ENCODE measurements at places on chromosomes 4 and X.
A peak's percentile ranks its signal among the peaks of the same experiment; 100 is the strongest.

- peak; percentile 30 for DNase-seq
Measured at GRCh38 chrX:136200466-136200865, 50.7 kb downstream of the MAP7D3 start.

GRCh38 chr4:113811359-113811758 is 49.8 kb upstream of the CAMK2D start:
- DNase-seq, result no peak

DNA sequence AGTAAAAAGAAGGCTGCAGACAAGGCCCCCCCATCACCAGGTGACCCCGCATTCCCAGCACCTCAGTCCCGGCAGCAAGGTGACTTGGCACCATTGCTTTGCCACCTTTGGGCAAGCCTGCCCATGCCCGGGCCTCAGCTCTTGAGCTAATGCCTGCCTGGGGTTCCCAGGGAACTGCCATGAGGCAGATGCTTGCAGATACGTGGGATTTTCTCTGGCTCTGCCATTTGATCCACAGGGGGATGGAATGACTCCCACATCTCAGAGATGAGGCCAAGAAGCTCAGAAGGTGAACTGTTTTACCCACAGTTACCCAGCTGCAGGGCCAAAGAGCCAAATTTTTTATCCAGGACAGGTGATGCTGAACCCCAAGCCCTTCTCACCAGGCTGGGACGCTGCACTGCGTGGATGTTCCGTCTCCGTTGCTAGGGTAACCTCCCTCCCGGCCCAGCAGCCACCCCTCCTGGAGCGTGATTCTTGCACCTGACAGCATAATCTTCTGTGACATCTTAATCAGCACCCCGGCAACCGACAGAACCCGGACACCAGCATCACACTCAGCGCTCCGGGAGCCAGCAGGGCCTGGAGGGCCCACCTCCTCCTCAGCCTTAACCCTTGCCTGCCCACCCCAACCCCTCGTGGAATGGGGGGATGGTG is 15.7 kb upstream of the MSX1 start:
- no peak for DNase-seq

- DNase-seq, result no peak
Measured at GRCh38 chrX:1564750-1565683, 26.4 kb upstream of the AKAP17A start.

DNA sequence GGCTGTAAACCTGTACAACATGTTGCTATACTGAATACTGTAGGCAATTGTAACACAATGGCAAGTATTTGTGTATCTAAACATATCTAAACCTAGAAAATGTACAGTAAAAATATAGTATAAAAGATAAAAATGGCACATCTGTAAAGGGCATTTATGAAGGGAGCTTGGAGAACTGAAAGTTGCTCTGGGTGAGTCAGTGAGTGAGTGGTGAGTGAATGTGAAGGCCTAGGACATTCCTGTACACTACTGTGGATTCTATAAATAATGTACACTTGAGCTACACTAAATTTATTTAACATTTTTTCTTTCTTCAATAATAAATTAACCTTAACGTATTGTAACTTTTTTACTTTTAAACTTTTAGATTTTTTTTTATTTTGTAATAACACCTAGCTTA is 5.0 kb upstream of the SHROOM4 start:
- no peak for DNase-seq

DNA sequence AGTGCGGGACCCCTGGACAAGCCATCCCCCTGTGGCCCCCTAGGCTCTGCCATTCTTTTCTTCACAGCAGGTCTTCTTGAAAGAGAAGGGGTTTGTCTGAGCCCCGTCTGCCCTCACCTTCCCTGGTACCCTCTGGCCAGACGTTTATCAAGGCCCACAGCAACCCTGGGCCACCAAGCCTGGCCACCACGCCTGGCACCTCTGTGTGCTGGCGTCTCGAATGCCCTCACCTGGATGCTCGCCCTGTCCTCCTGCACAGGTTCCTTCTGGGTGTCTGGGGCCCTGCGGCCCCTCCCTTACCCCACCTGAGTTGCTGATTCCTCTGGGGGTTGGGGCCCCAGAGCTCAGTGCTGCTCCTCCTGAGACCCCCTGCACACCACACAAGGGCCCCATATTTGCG is 25.1 kb downstream of the ADRA2C start:
- DNase-seq, result no peak

DNA sequence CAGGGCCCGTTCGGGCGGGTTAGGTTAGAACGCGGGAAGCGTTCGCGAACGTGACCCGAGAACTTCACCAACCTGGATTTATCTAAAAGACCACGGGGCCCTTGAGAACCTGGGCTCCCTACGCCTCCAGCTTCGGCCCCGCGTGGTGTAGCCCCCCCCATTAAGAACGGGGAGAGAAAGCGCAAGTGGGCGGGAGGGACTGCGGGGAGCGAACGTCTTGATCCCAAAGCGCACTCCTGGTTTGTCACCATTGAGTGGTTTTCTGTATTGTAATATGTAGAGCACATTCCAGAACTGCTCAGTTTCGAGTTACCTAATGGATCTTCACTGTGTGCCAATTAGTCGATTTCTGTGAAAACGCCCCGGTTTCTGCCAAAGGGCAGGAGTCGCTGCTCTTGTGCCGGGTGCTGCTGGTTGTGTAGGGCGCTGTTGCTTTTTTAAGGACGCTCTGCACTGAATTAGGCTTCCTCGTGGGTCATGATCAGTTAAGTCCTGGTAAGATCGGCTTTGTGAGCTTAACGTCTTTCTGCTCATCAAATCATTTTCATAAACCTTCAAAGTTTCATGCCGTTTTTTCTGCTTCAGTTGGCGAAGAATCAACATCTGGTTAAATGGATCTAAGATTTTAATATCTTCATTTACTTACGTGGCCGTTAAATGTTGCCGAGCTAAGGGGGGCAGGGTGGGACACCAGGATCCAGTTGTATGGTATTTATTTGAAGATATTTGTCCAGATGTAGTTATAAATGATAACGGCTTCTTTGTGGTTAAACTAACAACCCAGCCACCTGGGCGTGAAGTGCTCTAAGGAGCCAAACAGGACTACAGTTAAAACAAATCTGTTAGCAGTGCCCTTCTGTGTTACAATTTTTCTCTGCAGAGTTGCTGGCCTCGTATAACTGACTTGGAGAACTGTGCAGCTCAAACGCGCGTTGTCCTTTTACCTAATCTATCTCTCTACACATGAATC is 809 bp downstream of the MND1 start:
- DNase-seq, result peak; percentile 61

GRCh38 chr4:95524184-95524583 is 24.6 kb downstream of the UNC5C start:
- DNase-seq, result no peak

DNA sequence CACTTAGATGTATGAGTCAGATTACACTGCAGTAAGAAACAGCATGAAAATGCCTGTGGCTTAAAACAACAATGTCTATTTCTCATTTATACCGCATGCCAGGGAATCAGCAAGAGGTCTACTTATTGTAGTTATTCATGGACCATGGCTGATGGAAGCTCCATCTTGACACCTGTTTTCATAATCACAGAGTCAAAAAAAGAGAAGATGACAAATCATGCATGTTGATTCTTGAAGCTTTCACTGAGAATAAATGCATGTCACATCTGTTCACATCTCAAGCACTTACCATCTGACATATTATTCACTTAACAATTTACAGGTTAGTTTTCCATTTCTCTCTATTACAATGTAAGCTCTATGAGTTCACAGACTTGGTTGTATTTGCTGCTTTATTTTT is 194.2 kb upstream of the SLITRK2 start:
- no peak for DNase-seq

GRCh38 chr4:10353110-10353509 is 104.1 kb downstream of the ZNF518B start:
- DNase-seq, result no peak

GRCh38 chr4:77699731-77700210 is 94.2 kb downstream of the CXCL13 start:
- no peak for DNase-seq

GRCh38 chrX:44651358-44651757 is 108.7 kb upstream of the FUNDC1 start:
- no peak for DNase-seq

- peak; percentile 27 for DNase-seq
Measured at GRCh38 chrX:119880076-119880475, 8.4 kb downstream of the NDUFA1 start.

DNA sequence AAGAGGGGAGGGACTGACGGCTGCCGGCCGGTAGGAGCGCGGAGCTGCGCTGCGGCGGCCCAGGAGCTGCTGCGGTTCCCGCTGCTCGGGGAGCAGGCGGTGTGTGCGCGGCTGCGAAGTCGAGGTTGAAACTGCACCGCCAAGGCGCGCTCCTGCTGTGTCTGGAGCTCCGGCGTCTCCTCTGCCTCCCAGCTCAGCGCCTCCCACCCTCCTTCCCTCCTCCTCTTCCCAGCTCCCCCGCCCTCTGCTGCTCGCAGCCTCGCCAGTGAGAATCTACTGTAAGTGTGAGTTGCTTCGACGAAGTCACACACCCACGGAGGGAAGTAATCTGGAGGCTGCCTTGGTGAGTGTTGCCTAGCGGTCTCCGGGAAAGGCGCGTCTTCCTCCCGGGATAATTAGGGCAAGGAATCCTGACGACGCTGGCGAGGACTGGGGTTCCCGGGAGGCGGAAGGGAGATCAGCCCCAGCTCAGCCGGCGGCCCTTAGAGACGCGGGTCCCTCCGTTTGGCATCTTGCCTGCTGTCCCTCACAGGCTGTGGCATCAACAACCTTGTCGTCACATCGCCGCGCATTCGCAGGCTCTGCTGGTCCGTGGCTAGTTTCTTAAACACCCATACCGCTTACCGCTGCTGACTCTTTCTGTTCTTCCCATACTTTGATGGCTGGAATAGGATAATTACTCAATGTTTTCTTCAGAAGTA is at the start of gene EPHA5:
TSS of gene EPHA5 (minus strand) at position 159 of the 701 bp plus-strand sequence. CDS start 747 bp downstream, outside the sequence.
- no peak for DNase-seq

DNA sequence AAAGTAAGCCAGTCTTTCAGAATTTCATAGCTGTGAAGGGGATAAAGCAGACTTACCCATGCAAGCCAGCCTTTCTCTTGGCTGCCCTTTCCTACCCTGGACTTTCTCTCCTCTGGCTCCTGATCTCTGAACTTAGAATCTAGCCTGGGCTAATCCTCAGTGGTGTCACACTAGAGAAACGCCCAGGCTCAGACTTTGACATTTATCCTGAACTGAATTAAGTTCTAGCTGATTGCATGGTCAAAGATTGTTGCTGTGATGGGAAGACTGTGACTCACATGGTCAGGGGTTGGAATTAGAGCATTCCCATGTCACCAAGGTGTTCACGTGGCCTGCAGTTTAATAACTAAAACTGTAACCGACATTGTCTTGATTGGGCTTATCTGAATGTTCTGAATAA is 469.5 kb upstream of the FAT1 start:
- DNase-seq, result no peak

DNA sequence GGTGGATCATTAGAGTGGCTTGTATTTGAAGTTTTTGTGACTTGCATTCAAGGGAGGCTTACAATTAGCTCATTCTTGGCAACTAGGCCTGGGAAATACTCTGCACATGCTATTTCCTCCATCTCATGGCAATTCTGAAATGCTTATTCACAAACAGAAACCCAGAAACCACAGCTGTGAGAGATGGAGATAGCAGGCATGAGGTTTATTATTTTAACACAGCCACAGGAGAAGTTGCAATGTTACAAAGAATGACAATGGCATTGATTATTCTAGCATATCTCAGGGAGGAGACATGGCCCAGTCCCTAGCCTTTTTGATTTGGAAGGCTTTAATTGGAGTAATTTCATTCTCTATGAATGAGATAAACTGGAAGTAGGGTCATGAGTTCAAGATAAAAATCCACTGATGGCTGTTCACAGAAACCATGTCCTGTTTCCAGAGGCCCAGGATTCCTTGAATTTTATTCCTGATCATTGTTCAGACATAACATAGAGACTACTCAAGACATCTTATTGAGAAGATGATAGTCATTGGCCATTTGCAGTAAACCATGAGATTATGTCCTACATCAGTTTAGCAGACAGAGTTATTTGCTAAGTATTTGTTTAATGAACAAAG is 123.9 kb downstream of the MID1 start:
- no peak for DNase-seq

DNA sequence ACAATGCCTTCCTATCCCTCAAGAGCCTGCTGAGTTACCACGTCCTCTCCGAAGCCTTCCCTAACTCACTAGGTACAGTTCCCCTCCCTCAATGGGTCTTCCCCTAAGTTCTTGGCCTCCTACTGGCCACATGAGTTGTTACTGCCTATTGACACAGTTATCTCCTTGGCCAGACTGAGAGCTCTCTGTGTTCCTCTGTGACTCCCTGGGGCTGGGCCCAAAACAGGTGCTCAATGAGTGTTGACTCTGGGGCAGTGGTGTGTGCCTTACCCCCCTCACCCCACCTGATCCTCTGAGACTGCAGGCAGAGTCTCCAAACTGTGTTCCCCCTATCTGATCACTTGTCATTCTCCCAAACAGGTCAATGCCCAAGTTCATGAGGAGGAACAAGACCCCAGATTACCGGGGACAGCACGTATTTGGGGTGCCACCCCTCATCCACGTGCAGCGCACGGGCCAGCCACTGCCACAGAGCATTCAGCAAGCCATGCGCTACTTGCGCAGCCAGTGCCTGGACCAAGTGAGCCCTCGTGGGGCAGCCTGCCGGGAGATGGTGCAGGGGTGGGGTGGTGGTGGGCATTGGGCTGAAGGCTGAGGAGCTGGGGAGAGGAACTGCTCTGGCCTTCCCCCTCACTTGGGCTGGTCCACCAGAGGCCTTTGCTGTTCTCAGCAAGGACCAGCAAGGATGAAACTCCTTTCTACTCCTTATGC is 72.6 kb downstream of the STARD8 start:
- no peak for DNase-seq

DNA sequence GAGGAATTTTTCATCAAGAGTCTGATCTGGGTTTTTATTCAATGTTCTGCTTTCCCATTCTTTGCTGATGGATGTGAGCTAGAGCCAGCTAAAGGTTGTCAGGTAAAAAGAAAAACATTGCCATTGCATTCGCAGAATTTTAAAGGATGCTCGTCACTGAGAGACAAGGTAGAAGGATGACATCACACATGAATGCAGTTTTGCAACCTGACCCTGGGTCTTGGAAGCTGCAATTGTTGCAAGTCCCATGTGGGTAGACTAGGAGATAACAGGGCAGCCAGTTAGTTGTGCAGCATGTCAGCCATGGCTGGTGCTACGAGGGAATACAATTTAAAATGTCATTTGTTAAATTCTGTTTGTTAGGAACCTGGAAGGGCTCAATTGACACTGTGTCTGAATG is 73.9 kb upstream of the MXRA5 start:
- DNase-seq, result no peak

GRCh38 chr4:151031831-151032605 is 16.9 kb upstream of the LRBA start:
- DNase-seq, result no peak

GRCh38 chr4:83768146-83768545 is 232.2 kb downstream of the GPAT3 start:
- no peak for DNase-seq

DNA sequence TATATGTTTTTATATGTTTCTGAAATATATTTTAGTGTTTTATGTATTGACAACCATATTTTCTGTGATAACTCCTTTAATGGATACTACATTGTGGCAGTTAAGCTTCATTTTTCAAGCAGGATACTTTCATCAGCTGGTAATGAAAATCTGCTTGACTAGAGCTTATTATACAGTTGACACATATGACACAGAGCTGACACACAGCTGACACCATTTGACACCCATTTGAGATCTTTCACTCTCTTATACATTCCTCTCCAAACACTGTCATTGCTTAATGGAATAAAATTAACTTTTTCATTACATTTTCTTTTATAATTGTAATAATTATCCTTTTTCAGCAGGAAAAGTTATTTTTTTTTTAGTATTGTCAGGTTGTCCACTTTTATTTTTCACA is 561.1 kb upstream of the NDST4 start:
- no peak for DNase-seq

- DNase-seq, result no peak
Measured at GRCh38 chrX:120549483-120550452, 11.0 kb downstream of the CUL4B start.

- no peak for DNase-seq
Measured at GRCh38 chrX:116290359-116290758, 119.8 kb downstream of the AGTR2 start.
